ENCODE measurements at places on chromosomes 16 and 17.

- peak; percentile 56 for DNase-seq
These were observed 1.5 kb downstream of the ASB16 start for GRCh38 chr17:44171931-44172455.

- DNase-seq: no peak
These were observed 96.6 kb downstream of the METRNL start for GRCh38 chr17:83175822-83176622.

DNA sequence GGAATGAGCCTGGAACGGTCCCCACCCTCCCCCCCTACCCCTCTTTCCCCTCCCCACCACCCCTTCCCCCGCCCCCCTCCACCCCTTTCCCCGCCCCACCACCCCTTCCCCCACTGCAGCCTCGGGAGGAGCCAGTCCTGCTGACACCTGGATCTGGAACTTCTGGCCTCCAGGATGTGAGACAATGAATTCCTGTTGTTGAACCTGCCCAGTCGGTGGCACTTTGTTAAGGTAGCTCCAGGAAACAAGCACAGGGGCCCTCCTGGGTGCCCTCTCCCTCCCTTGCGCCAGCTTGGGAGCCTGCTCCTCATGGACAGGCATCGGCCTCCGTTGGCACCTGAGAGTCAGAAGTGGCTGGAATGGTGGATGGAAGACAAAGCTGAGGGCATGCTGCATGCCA is 152.4 kb upstream of the FOXF1 start:
- no peak for DNase-seq

DNA sequence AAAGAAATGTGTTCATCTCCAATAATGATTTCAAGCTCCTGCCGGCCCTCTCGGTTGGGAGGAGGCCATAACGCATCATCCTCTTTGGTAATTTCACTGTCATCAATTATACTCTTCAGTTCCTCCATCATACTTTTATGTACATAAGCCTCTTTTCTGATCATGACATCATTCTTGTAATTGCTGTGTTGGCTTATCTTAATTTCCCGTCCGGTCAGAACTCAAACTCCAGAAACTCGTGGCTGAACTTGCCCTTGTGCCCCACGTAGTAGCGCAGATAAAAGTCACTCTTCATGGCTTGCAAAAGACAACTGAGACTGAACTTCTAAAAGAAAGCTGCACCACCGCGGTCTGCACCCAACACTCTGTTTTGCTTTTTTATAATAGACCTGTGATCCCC is 13.6 kb downstream of the TMEM220 start:
- DNase-seq: no peak

DNA sequence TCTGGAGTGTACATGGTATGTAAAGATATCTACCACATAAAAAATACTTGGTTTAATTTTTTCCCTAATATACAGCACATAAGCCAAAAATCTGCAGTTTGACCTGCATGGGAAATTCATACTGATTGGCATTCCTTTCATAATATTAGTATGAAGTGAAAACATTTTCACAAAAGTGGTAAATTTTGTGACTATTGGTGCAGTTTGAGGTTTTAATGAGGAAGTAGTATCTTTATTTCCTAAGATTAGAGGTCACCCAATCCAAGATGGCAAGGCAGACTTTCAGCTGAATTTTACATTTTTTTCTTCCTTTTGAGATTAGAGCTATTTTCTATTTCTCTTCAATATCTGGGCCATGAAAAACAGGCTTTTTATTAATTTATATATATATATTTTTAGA is 21.2 kb downstream of the METTL9 start:
- no peak for DNase-seq

GRCh38 chr16:89237733-89238132 is 20.2 kb downstream of the ZNF778 start:
- DNase-seq: no peak

All from Karpas-422 (cell line).